Suppressor macrophage (primary cell): ENCODE measurements at places on chromosomes 4 and X.
A peak's percentile ranks its signal among the peaks of the same experiment; 100 is the strongest.

GRCh38 chr4:140351093-140352075 lies 22.1 kb upstream of the SCOC start:
- no peak for DNase-seq

DNA sequence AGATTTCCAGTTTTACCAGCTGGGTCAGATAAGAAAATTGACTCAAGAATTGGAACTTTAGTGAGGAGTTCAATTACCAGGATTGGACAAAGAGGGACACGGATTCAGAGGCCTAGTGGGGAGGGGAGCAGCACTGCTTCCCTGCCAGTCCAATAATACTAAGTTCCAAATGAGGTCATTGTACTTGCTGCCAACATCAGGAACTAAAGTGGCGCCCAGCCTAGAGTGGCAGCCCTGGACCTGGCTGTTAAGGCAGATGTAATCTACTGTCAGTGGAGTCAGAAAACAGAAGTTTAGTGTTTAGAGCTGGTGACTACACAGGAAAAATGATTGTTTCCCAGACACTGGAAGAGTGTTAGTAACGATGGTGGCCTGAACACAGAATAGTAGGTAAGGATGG lies 42.7 kb upstream of the RAPGEF2 start:
- no peak for DNase-seq

DNA sequence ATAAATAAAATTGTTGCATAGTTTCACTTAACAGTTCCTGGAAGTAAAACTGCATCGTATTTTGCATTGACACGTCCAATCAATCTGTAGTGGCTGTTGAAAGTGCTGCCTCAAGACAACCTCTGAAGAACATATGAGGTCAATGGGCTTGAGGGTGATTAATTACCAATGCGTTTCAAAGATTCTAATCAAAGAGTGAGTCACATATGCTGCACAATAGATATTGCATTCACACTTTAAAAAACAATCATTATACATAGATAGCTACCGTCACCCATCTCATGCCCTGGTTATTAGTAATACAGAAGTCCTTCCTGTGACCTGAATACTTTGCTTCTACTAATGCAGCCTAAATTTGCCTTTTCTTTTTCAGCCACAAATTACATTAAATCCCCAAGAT lies 743.3 kb upstream of the SLIT2 start:
- no peak for DNase-seq

- DNase-seq = peak; percentile 78
Observed at GRCh38 chrX:37802028-37802427, 22.2 kb downstream of the CYBB start.

DNA sequence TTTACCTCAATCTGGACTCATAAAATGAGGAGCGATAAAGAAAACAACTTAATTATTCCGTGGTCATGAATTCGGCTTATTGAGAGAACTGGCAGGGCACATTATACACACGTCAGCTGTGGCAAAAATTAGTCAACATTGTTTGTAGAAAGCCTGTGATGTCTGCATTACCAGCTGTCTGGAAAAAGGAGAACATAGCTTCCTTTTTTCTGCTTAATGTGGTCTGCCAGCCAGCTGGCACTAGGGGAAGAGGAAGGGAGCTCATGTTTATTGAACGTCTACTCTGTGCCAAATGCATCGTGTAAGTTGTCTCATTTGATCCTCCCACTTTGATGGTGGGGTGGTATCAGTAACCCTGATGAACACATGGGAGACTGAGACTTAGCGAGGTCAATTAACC lies 367.6 kb downstream of the ARHGAP24 start:
- peak; percentile 89 for DNase-seq

DNA sequence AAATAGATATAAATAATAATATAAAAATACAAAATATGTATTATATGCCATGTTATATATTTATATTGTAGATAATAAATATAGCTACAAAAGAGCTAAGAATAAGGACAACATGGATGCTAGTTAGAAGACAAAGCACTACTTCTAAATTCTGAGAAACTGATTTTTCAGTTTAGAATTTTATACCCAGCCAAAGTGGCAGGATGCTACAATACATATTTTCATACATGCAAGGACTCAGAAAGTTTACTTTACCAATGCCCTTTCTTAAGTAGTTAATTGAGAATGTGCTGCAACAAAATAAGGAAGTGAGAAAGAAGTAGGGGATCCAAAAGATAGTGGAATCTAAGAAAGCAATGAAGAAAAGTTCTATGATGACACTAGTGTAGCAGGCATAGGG lies 64.5 kb downstream of the PDE5A start:
- no peak for DNase-seq

- no peak for DNase-seq
Observed at GRCh38 chr4:72468904-72469502, 100.0 kb downstream of the ADAMTS3 start.

- DNase-seq = peak; percentile 22
Observed at GRCh38 chr4:78630615-78631014, 79.0 kb downstream of the ANXA3 start.

DNA sequence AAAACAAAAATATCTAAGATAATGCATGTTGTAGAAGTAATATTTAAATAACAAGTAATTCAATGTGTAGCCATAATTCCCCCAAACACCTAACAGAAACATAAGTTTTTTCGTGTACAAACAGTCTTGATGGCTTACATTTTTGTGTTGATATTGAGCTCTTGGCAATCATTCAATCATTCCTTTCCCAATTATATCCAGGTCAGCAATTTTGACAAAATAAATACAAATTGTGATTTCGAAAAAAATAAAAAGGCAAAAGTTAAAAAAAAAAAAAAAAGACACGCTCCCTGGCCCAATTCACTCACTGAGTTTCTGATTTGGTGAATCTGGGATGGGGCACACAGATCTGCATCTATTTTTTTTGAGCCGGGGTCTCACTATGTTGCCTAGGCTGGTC lies 187.6 kb upstream of the GPC4 start:
- DNase-seq = no peak

DNA sequence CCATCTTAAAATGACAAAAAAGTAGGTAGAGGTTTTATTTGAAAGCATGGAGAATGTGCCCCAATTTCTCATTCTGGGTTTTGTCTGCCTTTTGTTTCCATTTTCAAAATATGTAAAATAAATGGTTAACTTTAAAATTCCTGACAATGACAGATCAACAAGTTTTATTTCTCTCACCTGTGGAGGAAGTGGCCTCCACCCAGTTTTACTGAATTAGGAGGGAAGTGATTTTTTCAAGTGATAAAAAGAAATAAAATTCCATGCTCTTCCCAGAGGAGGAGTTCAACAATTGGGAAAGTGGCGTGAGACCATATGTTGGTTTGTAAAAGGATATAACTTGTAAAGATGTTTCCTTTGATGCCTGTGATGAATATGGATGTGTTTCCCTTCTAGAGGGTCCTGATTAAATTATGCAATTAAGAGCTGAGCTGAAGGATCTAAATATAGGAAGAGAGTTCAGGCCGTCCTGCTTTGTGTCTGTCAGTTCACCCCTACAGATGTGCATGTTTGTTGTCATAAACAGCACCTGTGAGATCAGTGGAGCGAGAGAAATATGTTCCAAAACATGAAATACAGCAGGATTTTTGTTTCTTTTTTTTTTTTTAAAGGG lies 19.5 kb downstream of the SMAD1 start:
- DNase-seq = no peak

GRCh38 chrX:55480390-55481062 lies 9.1 kb downstream of the USP51 start:
- DNase-seq = no peak

DNA sequence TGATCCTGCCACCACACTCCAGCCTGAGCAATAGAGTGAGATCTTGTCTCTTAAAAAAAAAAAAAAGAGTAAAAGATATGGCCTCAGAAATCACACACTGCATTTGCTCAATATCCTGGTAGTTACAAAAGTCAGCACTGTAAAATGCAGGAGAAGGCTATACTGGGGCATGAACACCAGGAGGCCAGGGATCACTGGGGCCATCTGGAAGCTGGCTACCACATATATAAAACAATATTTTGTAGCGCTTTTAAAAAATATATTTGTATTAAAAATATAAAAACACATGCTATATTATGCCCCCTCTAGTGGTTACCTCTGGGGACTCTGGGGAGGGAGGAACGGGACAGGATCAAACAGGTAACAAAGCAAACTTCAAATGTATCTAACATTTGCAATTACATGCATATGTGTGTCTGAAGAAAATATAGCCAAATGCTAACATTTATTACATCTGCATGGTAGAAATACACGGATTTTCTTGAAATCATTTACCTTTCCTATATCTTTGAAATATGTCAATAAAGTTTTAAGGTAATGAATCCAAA lies 4.0 kb downstream of the C4orf46 start:
- peak; percentile 75 for DNase-seq

- DNase-seq = no peak
Observed at GRCh38 chrX:132855780-132856341, 102.6 kb downstream of the HS6ST2 start.
